ENCODE measurements at places on chromosomes 7 and 10.
A peak's percentile ranks its signal among the peaks of the same experiment; 100 is the strongest.

GRCh38 chr10:125482108-125482507, 200.9 kb downstream of the TEX36 start:
- no peak for DNase-seq

DNA sequence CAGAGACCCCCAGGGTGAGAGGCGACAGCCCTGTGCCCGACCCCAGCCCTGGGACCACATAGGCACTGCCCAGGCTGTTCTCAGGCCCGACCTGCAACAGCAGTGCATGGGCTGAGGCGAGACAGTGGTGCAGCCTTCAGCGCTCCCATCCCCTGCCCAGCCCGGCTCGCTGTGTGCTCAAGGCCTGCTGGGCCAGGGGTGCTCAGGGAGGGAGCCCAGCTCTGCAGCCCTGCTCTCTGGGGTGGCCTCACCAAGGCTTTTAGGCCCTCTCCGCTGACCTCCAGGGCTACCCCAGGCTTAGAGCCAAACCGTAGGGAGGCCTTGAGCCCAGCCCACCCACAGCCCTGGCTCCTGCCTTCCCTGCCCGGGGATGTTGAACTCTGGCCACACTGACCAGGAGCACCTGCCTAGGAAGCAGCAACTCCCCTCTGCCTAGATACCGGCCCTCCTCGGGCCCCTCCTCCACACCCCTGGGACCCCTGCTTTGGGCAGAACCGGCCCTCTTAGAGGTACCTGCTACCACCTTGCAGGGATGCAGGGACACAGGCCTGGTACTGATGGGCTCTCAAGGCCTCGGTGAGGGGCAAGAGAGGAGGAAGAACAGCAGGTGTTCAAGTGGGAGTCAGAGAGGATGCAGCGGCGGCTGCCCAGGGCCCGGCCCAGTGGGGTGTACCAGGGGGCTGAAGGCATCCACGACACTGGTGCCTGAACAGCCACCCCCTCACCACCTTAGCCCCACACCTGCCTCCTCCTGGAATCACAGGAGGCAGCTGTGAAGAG, 231.5 kb downstream of the ELFN1 start:
- DNase-seq = no peak

DNA sequence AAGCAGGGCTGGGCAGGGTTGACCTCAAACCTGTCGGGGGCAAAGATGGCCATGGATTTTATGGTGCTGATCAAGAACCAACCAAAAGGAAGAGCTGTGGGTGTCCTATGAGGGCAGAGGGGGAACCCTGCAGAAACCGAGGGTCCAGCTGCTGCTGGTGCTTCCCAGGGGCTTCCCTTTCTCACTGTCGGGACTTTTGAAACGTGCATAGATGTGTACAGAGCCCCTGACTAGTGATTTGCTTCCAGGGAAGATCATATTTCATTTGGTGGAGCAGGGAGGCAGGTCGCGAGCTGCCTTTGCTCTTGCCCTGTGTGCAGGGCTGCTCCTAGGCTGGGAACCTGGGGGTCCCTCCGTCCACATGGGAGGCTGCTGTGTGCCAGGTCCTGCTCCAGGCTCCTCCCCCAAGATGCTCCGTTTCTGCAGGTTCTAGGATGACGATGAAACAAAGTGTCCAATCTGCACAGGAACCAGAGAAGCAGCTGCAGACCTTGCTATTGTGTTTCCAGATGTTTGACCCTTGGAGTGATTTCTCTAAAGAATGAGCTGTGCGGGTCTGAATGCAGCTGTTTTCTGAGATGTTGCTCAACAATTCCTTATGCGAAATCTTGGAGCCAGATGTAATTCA, 9.4 kb upstream of the INPP5A start:
- DNase-seq = no peak

DNA sequence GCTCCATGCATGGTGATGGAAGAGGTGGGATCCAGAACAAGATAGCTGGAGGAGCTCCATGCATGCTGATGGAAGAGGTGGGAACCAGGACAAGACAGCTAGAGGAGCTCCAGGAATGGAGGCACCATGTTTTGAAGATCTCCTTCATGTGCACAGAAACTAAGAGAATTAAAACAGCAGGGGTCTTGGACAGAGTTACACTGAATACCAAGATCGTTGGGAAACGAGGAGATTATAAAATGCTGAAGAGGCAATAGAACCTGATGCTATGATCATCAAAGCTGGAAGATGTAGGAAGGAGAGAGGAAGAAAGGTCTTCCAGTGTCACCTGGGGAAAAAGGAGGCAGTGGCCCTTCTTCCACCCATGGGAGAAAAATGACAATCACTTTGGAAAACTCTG, 193.6 kb upstream of the PFKP start:
- no peak for DNase-seq

- DNase-seq = no peak
These were observed 103.8 kb upstream of the LANCL2 start for GRCh38 chr7:55261386-55261770.

GRCh38 chr7:128099204-128099671, 68.0 kb upstream of the LRRC4 start:
- no peak for DNase-seq

DNA sequence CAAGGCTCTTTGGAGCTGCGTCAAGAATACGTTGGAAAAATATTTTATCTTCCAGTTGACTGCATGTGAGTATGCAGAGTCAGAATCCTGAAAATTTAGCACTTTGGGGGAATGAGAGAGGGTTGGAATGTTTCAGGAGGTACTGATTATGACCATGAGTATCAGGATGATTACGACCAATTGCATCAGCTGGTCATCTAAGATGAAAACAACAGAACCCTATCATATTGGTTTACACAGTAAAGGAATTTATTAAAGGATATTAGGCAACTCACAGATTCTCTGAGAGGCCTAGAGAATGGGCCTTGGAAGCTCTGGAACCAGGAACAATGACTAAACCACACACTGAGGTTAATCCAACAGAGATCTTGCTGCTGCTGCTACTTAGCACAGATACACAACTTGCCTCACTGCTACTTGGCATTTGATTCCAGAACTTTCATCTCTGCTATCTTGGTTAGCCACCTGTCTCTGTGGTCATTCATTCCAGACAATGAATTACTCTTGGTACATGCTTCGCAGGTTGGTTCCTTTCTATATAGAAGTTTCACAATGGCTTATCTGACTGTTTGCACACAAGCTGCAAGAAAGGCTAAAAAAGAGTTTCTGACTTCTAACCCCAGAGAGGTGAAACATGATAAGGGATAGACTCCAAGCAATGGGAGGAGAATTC, 68.0 kb upstream of the CTTNBP2 start:
- DNase-seq = no peak

GRCh38 chr10:4885162-4885561, 59.2 kb downstream of the AKR1E2 start:
- DNase-seq = peak; percentile 16

DNA sequence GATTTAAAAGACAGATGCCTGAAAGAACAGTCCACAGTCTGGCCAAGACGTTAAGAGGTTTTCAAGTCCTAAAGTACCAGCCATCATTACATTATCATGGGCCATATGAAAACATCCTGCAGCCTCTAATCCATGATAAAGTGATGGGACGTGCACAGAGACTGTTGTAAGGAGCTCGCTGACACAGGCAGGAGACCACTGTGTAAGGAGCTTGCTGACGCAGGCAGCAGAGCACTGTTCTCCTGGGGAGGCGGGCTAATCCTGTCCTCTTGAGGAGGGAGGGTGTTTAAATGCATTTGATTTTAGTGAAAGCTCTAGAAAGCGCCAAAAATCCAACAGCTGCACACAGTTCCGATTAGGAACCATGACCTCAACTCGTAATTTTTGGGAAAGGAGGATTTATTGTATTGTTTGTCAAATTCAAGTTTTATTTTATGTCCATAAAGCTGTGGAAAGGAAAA, 16.9 kb downstream of the SVIL start:
- DNase-seq = no peak

DNA sequence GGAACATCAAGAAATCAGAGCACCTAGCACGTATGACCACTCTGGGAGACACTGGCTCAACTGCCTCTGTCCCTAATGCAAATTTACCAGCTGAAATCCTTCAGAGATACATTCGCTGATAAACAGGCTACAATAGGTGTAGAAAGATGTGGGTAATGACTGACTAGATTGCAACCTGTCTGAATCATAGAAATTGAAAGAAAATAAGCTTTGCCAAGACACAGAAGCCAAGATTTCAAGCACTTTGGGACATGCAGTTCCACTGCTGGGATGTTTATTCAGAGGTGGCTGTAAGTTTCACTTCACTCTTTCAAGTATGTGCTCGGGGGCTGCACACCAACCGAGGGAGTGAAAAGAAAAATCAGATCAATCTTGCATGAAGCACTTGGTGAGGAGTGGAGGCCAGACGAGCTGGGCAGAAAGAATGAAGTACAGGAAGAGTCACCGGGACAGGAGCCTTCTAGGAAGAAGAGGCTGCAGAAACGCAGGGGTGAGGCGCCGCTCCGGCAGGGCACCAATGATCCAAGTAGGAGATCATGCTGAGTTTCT, 276.7 kb downstream of the PARD3 start:
- no peak for DNase-seq

DNA sequence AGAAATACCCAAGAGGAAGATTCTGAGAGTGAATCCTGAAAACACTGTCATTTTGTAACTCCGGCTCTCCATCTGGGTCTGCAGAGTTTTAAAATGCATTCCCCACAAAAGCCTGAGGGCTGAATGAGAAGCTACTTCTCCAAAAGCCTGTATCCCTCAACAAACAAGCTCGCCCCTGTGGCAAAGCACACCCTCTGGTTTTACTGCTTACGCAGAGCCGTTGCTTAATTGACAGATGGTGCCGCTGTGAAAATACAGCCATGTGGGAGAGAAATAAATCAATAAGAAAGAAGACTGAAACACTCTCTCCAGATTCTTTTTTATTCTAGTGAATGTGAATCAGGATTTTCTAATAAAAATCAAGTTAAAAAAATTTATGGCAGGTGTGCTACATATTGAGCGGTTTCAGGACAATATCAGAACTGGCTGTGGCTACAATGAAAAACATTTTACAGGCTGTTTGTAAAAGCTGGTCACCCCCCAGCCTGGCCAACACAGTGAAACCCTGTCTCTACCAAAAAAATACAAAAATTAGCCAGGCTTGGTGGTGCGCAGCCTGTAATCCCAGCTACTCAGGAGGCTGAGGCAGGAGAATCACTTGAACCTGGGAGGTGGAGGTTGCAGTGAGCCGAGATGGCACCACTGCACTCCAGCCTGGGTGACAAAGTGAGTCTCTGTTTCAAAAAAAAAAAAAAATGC, 32.5 kb downstream of the C7orf33 start:
- no peak for DNase-seq

- no peak for DNase-seq
These were observed 76.2 kb upstream of the MYL10 start for GRCh38 chr7:101705331-101705730.

GRCh38 chr7:28060371-28060950, 120.1 kb downstream of the JAZF1 start:
- no peak for DNase-seq

DNA sequence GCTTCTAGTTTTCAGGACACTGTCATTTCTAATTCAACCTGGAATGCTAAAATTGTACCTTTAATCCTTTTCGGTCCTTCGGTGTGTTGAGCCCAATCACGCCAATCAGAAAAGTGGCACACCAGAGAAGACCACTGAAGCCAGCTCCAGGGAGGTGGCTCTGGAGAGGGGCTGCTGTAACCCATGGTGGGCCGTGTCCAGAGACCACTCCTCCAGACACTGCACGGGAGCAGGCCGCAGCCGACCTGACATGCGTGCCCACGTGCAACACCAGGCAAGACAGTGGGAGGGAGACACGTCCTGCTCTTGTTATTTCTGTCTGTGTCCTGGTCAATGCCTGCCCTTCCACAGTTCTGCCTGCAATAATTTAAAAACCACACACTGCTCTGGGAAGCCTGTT, 246.1 kb downstream of the ZMYND11 start:
- DNase-seq = no peak

DNA sequence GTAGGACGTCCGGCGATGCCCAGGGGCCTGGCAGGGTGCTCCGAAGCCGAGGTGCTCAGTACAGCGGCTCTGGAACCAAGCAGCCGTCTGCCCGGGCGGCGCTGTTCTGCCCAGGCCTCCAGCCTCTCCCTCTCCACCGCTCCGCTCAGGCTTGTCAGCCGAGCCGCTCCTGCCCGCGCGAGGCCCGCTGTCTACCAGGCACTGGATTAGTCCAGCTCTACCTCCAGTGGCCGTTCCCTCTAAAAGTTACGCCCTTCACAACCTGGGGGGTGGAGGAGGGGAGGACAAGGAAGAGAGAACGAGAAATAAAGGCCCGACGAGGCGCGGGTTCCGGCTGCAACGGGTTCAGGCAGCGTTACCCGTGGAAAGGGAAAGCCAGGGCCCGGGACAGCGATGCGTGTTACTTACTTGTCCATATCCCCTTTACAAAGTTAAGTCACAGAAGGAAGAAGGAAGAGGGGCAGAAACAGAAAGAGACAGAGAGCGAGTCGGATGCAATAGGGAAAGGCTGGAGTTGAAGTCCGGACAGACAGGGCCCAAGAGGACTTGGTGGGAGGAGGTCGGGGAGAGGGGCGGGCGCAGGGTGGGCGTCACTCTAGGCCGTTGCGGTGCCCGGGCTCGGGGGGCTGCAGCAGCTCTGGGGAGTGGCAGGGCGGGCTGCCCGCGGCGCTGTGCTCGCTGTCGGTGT, 2.8 kb downstream of the SP8 start:
- peak; percentile 23 for DNase-seq

DNA sequence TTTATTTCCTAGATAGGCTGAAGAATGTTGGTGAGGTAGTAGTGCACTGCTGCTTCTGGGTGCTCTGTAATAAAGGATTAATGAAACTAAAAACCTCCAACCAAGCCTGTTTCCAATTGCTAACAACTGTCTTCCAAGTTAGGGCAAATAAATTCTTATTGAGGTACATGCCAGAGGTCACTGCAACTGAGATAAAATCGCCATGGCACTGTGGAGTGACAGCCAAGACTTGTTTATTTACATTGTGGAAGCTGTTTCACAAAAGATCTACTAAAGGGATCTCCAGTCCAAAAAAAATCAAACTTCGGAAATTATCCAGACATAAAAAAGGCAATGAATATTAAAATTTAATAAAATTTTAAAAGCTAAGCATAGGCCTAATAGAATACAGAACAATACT, 65.2 kb downstream of the HYCC1 start:
- DNase-seq = no peak

DNA sequence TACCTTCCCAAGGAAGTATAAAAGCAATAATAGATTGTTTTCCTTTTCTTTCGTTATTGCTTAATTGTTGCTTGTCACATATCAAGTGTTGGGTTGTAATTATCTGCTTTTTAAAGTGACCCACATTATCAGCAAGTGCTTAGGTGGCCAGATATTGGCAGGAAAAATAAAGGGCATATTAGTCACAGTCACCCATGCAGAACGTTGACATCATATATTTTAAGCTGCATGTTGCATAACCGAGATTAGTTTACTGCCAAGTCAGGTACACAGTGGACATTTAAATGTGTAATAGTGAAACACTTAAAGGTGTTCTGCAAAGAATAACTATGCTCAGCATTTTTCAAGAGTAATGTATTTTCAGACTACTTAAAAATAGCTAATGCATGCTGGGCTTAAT, 11.4 kb downstream of the NEBL start:
- no peak for DNase-seq

- DNase-seq = no peak
These were observed 71.7 kb downstream of the ARL4A start for GRCh38 chr7:12759151-12759550.

Measured in activated CD4-positive, alpha-beta T cell treated with anti-CD3 and anti-CD28 coated beads, Interleukin-2, Interleukin-6, amounts not matched to agents 100 ng/mL and 50 ng/mL, durations not matched to agents 16 hours and 8 hours (primary cell).